ENCODE measurements at places on chromosomes 16 and 17. TPM values are rescaled to one million over a fixed set of nuclear protein-coding genes. Genes with fewer than 3 reads are reported as not detected.

SULT1A1 gene
- 24.9 TPM for total RNA-seq

KCNH6 gene
- not detected for total RNA-seq

MTSS2 gene
- 8.3 TPM for total RNA-seq

SDF2 gene
- total RNA-seq: 36.9 TPM

KRT15 gene
- total RNA-seq: 0.63 TPM

LRRC37A3 gene
- total RNA-seq: 10.1 TPM

SP6 gene
- total RNA-seq: not detected

GNG13 gene
- not detected for total RNA-seq

PYDC1 gene
- total RNA-seq: not detected

GRCh38 chr16:78903843-78904242 lies 696.7 kb downstream of the MAF start:
- DNase-seq: no peak

DNA sequence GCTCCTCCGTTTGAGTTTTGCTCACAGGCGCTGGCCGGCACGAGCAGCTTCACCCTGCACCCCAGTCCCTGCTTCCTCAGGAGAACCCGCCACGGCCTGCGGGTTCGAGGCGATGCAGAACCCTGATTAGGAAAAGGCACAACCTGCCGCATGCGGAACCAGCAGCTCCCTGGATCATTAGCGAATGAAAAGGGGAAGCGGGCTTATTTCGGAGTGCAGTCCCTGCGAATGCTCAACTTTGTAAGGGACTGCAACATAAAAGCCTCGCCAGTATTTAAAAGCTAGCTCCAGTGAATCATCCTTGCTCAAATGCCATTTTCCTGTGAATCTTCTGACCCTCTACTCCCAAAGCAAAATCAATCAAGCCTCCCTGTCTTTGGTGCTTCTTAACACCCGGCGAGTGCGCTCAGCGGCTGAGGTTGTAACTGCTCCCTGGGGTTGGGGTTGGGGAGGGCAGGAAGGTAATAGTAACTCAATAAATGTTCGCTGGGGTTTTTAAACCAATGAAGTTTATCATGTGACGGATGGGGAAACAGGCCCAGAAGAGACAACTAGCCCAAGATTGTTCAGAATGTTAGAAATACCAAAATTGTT lies 678 bp upstream of the AKAP10 start:
- DNase-seq: peak; percentile 8

DNA sequence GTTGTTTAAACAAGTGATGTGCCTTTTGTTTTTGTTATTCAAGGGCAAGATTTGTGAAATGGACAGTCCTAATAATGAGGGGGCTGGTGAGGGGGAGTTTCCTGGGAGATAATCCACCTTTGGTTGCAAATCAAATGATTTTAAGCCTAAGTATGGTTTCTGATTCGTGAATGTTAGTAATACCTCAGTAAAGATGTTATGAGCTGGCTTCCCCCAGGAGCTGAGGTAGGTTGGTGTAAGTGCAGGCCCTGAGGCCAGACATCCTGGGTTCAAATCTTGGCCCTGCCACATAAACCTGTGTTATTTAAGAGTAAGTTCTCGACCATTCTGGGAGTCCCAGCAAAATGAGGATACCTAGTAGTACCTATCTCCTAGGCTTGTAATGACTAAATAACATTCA lies 1.5 kb downstream of the SNX29 start:
- peak; percentile 11 for DNase-seq

GRCh38 chr16:15765880-15766279 lies 90.9 kb downstream of the MYH11 start:
- peak; percentile 40 for DNase-seq

DNA sequence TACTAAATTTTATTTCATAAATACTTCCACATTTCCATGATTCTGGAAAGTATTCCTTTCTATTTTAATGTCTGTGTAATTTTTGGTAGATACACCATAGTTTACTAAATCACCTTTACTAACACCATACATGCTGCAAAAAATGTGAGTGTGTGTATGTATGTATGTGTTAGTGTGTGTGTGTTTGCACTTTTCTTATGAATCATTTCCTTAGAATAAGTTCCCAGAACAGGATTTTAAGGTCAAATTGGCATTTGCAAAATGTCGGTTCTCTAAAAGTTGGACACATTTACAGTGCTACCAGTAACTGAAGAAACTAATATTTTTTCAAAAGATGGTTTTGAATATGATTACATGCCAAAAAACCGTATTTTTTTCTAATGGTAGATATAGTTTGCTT lies 137.1 kb downstream of the CYB561 start:
- peak; percentile 51 for DNase-seq

- peak; percentile 98 for DNase-seq
Measured at GRCh38 chr17:45320931-45321461, 4.2 kb upstream of the MAP3K14 start.

DNA sequence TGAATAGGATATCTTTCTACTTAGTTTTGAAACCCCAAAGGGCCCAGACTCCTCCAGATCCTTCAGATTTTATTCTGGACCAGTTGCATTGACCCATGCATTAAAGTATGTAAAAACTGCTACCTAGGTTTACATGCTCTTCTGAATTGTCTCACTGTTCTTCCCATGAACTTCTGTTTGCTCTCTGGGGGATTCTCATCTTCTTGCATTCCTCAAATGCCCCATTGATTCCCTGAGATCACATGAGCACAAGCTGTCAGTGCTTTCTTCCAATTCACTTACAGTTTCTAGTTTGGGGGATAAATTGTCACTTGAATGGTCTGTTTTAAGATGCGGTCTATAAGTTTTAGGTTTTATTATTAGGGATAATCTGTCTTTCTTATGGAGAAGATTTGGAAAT lies 188.9 kb upstream of the KIF2B start:
- DNase-seq: no peak

GRCh38 chr16:48619979-48620378 lies 10.0 kb upstream of the N4BP1 start:
- no peak for DNase-seq

GRCh38 chr17:2421315-2422147 lies 20.7 kb upstream of the MNT start:
- no peak for DNase-seq

DNA sequence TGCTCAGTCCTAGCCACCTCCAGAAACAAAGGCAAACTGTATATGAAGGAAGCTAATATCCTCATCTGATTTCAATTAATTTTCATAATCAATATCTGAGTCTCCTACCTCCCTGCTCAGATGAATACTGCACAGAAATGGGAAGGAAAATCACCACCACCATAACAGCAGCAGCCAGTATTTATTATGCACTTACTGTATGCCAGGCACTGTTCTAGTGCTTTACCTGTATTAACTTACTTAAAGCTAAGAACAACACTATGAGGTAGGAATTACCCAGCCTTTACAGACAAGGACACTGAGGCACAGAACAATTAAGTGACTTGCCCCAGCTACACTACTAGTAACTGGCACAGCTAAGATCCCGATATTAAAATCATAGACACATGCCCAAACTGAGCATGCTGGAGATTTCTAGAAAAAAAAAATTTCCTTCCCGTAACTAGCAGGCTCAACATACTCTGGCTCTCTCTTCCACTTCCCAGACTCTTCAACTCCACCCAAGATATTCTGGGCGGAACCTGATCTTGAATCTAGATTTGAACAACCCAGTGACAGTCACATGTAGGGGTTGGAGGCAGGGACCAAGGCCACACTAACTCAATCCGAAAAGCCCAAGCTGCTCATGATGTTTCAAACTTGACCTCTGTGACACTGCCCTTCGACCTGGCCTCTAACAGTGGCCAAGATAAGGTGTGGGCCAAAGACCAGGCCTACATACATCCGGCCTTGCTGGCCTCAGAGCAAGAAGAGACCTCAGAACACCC lies 3.9 kb downstream of the TRIM25 start:
- peak; percentile 45 for DNase-seq

- no peak for DNase-seq
Measured at GRCh38 chr17:53659181-53659580, 163.5 kb upstream of the KIF2B start.

DNA sequence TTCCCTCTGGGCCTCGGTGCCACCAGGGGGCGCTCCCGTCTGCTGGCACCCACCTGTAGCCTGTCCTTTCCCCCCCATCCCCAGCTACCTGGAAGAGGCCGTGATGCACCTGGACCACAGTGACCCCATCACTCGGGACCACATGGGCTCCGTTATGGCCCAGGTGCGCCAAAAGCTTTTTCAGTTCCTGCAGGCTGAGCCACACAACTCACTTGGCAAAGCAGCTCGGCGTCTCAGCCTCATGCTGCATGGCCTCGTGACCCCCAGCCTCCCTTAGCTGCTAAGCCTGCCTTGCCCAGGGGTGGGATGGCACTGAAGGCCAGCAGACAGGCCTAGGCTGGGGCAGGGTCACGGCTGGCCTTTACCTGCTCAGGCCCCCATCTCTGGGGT lies 818 bp upstream of the NRN1L start:
- peak; percentile 40 for DNase-seq

GRCh38 chr16:2087748-2088631 lies 40.2 kb downstream of the TSC2 start:
- no peak for DNase-seq

DNA sequence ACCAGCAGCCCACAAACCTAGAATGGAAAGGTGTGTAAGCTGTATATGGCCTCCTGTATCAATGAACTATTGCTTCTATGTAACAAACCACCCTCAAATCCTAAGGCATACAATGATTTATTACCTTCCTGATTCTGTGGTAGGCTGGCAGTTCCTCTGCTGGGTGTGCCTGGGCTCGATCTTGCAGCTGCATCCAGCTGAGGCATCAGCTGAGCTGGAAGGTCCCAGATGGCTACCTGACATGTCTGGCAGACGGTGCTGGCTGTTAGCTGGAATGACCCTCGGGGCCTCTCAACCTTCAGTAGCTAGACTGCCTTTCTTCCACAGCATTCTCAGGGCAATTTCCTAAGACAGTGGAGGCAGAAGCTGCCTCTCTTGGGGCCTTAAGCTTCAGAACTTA lies 152.7 kb downstream of the RAB11FIP4 start:
- DNase-seq: no peak

GRCh38 chr17:74957935-74958740 lies 14.4 kb downstream of the HID1 start:
- DNase-seq: peak; percentile 48

DNA sequence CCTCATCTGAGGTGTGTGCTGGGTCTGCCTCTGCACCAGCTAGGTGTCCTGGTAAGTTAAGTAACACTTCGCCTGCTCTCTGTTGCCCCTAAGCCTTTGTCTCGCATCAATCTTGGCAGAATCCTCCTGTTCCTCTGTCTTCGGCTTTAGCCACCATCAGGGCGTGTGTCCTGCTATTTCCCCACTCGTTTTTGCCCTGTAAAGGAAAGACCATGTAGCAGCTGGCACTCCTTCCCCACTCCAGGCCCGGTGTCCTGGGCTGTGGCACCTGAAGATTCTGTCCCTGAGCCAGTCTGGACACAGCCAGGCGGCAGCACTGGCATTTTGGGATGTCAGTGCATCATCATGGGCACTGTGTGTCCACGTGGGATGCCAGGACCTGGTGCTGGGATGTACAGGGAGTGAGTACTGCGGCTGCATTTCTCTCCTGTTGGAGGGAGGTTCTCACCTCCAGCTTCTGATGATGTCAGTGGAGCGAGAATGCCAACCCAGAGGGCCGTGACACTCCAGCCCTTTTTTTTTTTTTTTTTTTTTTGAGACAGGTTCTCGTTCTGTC lies 26.2 kb upstream of the FOXK2 start:
- DNase-seq: peak; percentile 13

GRCh38 chr16:81397058-81397878 lies 47.3 kb upstream of the CMIP start:
- no peak for DNase-seq

GRCh38 chr16:84045001-84045817 lies 2.6 kb upstream of the SLC38A8 start:
- DNase-seq: no peak

Data from fibroblast of the aortic adventitia (primary cell).